AG10803 (cell line): ENCODE measurements at places on chromosomes 7 and 10.

GRCh38 chr7:151920488-151920887 lies 35.8 kb upstream of the GALNTL5 start:
- DNase-seq, result no peak

GRCh38 chr10:67487199-67487598 lies 208.8 kb downstream of the CTNNA3 start:
- DNase-seq, result no peak

DNA sequence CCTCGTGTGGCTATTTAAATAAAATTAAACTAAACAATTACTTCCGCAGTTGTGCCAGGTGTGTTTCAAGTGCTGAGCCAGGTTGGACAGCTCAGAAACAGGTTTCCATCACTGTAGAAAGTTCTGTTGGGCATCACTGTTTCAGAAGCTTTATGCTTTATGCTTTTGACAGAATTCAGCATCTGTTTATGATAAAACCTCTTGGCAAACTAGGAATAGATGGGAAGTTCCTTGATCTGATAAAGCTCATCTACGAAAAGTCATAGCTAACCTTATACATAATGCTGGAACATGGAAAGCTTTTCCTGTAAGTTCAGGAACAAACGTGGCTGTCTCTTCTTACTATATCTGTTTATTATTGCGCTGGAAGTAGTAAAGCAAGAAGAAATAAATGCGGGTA lies 143.4 kb downstream of the DOCK1 start:
- no peak for DNase-seq

DNA sequence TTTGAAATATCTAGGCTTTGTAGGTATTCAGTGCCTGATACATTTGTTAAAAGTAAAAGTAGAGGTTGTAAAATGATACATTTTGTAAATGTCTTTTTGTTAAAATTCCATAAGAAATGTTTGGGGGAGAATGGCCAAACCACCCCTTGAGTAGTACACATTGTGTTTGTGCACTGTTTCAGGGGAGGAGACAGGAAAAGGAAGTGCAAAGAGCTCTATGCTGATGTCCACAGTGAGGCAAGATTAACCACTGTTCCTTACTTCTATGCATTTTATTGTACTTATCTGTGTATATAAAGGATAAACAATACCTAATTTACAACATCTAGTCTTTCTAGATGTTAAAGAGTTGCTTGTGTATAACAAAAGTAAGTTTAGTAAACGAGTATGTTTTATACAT lies 7.4 kb upstream of the CYCS start:
- no peak for DNase-seq

GRCh38 chr10:69749178-69750010 lies 52.3 kb upstream of the COL13A1 start:
- peak; percentile 33 for DNase-seq

DNA sequence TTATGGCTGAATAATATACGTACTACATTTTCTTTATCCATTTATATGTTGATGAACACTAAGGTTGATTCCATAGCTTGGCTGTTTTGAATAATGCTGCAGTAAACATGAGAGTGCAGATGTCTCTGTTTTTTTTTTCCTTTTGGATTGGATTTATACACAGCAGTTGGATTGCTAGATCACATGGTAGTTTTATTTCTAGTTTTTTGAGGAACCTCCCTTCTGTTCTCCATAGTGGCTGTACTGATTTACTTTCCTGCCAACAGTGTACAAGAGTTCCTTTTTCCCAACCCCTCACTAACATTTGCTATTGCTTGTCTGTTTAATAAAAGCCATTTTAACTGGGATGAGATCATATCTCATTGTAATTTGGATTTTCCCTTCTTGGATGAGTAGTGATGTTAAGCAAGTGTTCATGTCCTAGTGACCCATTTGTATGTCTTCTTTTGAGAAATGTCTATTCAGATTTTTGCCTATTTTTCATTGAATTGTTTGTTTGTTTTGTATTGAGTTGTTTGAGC lies 36.0 kb downstream of the ABCA13 start:
- DNase-seq, result no peak

- peak; percentile 63 for DNase-seq
Measured at GRCh38 chr10:44281089-44281613, 103.7 kb downstream of the CXCL12 start.

- no peak for DNase-seq
Measured at GRCh38 chr7:10779465-10780399, 193.9 kb upstream of the PHF14 start.

GRCh38 chr7:69598081-69598486 lies at the start of gene AUTS2:
Gene AUTS2 (plus strand): TSS chr7:69598475. CDS start chr7:69599654, 1,179 bp downstream.
- DNase-seq, result peak; percentile 87

- DNase-seq, result peak; percentile 3
Measured at GRCh38 chr7:96636979-96637378, 72.7 kb downstream of the SEM1 start.

DNA sequence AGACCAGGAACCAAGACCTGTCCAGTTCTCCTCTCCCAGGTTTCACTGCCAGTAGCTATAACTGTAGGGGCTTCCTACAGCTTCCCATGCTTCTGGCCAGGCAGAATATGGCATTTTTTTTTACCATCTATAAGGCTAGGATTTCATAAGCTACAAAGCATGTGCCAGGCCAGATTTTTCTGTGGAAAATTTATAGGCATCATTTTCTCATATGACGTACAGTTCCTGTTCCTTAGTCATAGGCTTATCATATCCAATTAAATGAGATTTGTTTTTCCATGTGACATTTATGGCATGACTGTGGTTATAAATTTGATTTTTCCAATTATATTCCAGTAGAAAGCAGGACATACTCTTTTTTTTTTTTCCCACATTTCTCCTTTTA lies 208.6 kb upstream of the NPY start:
- no peak for DNase-seq

- no peak for DNase-seq
Measured at GRCh38 chr7:28207486-28208158, 27.0 kb upstream of the JAZF1 start.

- no peak for DNase-seq
Measured at GRCh38 chr10:124474514-124475070, 13.0 kb downstream of the LHPP start.

- peak; percentile 91 for DNase-seq
Measured at GRCh38 chr10:91409069-91409868, 875 bp upstream of the HECTD2 start.

GRCh38 chr7:114141415-114141814 lies 222.6 kb upstream of the PPP1R3A start:
- DNase-seq, result no peak
